ENCODE measurements at places on chromosomes 5 and 9.
A peak's percentile ranks its signal among the peaks of the same experiment; 100 is the strongest.

- DNase-seq = no peak
Measured at GRCh38 chr9:35616681-35617459, 1.3 kb downstream of the CD72 start.

DNA sequence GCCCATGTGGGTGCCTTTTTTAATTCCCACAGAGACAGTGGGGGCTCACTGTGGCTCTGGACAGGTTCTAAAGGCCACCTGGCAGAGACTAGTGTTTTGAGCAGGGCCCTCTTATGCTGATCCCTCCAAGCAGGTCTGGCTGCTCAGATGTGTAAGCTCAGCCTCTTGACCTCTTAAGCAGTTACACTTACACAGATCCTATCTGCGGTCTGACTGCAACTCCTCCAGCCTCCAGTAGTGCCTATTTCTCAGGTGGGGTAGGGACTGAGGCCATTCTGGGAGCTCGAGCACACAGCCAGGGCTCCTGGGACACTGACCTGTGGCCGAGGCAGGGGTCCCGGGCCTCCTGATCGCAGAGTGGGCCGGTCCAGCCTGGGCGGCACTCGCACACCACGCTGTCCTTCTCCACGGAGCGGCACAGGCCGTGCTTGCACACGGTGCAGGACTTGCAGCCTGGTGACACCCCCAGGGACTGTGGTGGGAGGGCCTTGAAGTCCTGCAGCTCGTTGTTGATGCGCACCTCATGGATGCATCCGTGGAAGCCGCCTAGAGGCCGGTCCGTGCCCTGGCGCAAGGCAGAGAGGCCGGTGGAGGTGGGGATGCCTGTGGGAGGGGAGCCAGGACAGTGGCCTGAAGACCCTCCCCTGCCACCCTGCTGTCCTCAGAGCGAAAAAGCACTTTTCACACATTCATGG, 91.9 kb upstream of the PANK3 start:
- peak; percentile 16 for DNase-seq

DNA sequence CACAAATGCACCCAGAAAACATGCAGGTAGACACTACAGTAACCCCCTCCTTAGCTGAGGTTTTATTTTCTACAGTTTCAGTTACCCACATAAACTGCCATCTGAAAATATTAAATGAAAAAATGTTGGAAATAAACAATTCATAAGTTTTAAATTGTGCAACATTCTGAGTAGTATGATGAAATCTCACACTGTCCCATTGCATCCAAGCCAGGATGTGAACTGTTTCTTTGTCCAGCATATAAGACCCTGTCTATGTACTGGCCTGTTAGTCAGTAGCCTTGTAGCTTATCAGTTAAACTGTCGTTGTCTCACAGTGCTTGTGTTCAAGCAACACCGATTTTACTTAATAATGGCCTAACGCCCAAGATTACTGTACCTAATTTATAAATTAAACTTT, 630.5 kb downstream of the ANXA1 start:
- no peak for DNase-seq

DNA sequence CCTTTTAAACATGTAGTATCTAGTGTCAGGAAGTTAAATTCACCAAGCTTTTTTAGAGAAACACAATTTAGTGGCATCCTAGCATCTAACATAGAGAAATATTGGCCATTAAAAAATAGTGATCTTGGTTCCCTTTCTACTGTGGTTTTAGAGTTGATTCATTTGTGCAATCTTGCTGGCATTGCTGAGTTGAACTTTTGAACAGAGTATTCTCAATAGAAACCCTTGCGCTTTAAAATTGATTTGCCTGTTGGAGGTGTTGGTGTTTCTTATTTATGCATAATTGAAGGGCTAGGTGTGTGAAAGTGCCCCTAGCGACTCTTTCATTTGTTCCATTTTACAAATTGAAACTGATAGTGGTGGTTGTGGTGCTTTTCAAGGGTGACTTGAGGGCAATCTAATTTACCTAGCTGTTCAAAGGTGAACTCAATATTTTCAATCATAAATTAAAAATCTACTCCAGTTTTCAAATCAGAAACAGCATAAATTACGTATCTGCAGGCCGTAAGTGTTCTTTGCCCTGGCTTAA, 73.0 kb upstream of the MPDZ start:
- DNase-seq = no peak

DNA sequence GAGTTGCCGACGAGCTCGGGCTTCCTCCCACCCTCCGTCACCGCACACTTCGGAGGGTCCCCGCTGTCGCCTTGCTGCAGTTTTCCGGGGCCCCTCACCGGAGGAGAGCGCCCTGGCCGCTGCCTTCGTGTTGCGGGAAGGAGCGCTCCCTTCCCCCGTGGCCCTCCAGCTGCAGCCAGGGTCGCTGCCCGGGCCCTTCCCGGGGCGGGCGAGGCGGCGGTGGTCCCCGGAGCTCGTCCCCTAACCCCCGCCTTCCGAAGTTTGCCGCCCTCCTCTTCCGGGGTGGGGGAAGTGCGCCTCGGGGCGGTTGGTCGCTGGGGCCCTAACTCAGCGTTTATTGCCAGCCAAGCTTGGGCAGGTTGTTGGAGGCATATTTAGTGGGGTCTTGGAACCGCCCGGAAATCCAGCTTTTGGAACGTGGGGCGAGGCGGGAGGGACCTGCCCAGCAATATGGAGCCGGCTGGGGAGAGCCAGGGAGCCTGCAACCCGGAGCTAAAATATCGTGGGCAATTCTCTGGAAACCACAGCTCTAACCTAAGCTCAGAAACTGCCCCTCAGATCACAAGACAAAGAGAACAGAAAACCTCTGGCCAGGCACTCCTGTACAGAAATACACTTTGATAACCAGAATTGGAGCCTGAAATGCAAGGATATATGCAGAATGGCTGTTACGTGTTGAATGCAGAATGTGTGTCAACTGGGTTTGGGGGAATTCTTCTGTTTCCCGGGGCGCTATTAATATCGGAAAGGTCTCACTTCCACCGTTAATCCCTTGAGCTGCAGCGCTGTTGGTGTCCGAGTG, 890 bp downstream of the PIK3R1 start:
- DNase-seq = no peak

GRCh38 chr9:9790216-9790872, 822.5 kb downstream of the PTPRD start:
- peak; percentile 2 for DNase-seq

GRCh38 chr5:141040093-141040770, 10.9 kb upstream of the PCDHB1 start:
- peak; percentile 60 for DNase-seq

DNA sequence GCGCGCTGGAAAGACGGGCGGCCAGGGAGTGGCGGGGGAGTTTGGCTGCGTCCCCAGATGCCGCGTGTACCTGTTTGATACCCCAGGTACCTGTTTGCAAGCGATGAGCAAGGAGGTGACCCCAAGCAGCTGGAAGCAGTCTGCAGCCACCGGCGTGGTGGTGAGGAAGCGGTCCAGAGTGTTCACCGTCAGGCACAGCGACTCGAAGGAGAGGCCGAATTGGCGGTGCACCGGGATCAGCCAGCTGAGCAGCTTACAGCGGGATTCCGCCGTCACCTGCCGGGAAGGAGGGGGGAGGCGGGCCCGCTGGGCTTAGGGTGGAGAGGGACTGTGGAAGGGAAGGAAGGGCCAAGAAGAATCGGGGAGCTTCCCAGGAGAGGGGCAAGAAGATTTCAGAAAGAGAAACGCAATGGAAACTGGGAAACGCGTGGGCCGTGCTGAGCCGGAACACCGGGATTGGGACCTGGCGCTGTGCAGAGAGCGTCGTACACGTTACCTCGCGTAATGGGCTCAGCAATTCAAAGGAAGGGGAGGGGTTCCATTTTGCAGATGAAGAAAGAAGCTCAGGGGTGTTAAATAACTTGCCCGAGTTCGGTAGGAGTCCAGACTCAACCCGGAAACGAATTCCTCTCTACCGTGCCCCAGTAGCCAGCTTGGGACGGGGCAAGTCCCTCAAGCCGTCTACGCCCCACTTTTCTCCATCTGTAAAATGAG, 980 bp downstream of the CCNO start:
- no peak for DNase-seq

DNA sequence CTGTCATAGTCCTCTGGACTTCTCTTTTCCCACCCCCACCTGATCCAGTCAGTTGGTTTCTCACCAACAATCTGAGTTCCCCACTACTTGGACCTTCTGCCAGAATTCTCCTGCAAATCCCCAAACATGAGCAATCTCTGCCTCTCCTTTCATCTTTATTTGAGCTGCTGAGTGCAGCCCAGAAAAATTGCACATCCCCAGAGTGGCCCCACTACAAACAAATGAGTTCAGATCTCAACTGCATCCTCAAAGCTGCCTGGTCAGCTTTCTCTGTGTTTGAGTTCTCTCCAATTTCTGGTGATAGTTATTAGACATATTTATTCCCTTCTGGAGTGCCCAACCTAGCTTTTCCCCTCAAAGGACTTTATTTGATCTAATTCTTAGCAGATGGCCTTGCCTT, 102.2 kb downstream of the PSAT1 start:
- DNase-seq = no peak

GRCh38 chr9:111582888-111583287, 16.6 kb downstream of the PTGR1 start:
- DNase-seq = no peak

DNA sequence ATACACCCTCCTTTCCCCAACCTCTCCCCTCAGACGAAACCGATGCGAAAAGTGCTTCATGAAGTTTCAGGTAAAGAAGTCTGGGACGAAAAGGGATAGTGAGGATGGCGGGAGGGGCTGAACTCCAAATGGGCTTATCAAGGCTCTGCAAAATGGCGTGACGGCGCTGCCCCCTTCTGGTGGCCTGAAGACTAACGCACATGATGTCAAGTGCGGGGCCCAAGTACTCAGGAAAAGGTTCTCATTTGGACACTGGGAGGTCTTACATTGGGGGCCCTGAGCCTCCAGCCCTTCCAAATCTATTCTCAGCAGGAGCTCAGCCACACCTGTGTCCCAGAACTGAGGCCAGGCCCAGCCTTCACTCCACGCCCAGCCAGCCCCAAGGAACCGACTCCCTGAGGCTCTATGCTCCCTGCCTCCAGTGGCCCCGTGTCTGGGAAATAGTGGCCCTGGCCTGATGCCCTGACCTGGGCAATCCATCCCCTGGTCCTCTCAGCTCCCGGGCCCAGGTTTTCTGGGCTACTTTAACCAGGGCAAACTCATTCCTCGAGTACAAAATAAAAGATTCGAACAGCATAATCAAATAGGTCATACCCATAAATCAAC, 119.9 kb downstream of the KCNIP1 start:
- no peak for DNase-seq

DNA sequence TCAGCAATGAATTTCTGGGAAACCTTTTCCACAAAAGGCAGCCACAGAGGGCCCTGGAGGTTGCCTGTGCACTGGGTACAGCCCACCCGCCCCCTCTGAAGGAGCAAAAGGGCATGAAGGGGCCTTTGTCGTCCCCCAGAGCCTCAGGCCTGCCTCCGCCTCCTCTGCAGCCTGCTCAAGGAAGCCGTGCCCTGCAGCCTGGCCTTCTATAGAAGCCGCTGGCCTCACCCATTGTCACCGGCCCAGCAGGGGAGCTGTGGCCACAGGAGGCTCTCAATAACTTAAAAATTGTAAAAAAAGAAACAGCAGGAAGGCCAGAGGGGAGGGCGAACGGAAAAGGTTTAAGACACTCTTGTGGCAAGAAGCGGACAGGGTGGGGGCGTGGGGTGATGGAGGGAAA, 213.3 kb downstream of the IRX2 start:
- peak; percentile 11 for DNase-seq

- no peak for DNase-seq
Measured at GRCh38 chr5:42285230-42285629, 138.0 kb upstream of the GHR start.

GRCh38 chr5:170132269-170132975, 26.7 kb downstream of the FOXI1 start:
- DNase-seq = no peak

- DNase-seq = no peak
Measured at GRCh38 chr5:6703806-6704205, 9.4 kb upstream of the TENT4A start.

DNA sequence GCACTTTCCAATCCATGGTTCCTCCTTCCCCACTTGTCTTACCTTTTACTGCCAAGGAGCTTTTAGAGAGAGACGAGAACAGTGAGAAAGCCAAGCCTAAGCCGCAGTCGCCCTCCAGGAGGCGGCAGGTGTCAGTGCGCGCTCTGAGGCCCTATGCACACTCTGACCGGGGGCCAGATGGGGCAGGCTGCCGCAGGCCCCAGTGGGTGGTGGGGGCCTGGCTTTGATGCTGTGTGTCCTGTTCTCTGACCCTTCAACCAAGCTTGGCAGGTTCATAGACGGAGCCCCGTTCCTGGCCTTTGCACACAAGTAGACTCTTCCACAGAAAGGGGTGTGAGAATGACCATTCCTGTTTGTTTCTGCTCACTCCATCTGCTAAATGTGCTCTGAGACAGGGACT, 77.3 kb downstream of the WNK2 start:
- no peak for DNase-seq

GRCh38 chr5:171697221-171698102, 88.2 kb upstream of the SMIM23 start:
- no peak for DNase-seq

DNA sequence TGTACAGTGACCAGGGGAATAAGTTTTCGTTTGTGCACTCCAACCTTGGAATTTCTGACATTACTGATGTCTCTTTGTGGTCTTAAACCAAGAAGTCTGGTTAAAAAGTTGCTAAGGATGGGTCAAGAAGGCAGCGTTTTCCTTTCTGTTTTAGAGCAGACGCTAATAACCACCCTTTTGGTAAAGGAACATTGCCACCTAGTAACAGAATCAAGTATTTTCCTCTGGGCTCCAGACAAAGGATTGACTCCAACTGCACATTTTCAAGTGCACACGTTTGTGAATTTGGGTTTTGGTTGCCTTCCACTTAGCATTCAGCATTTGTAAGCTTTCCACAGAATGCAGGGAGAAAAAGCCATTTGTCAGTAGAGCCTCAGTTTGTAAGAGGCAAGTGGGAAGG, 22.2 kb upstream of the CEP78 start:
- DNase-seq = no peak

All from iPS DF 6.9 (cell line).